ENCODE measurements at places on chromosomes 1 and 21.

DNA sequence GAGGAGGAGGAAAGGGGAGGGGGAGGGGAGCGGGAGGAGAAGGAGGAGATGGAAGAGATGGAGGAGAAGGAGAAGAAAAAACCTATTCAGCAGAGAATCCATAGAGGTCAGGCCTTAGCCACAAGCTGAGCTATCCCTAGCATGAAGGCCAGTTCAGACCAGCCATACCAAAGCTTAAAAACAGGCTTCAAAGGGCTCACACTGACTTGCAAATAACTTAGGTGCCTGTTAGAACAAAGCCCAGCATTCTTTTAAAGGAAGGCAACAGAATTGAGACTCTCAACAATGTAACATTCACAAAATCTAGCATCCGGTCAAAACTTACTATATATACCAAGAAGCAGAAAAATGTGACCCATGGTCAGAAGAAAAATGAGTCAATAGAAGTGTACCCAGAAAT, 43.6 kb upstream of the IFFO2 start:
- no peak for DNase-seq

- DNase-seq, result no peak
These were observed 194.0 kb downstream of the KCNK2 start for GRCh38 chr1:215276582-215276981.

DNA sequence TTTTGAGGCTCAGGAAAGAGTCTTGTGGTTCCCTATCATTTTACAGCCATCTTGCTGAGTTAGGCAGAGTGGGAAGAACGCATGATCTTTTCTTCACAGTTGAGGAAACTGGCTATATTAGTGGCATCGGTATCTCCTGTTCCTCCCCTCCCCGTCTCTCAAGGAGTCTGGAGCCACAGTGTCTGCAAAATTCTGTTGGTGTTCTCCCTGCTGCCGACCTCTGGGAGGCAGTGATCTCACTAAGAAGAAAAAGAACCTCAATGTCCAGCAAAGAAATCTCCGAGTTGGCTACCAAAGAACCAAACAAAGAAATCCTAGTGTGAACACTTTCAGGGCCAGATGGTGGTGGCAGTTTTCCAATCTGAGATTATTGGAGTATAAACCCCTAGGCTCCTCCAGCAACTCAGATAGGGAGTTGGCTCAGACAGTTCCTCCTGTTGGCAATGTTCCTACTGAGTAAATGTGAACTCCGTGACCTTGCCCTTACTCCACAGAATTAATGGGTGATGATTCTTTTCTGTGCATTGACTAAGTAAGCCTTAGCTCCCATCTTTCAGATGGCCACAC, 41.2 kb downstream of the PRAMEF20 start:
- DNase-seq, result no peak

- DNase-seq, result no peak
These were observed 93.8 kb upstream of the GRIK3 start for GRCh38 chr1:37128091-37128490.

- DNase-seq, result no peak
These were observed 29.4 kb upstream of the POU3F1 start for GRCh38 chr1:38076038-38076437.
